ENCODE measurements at places on chromosomes 3 and 15.

DNA sequence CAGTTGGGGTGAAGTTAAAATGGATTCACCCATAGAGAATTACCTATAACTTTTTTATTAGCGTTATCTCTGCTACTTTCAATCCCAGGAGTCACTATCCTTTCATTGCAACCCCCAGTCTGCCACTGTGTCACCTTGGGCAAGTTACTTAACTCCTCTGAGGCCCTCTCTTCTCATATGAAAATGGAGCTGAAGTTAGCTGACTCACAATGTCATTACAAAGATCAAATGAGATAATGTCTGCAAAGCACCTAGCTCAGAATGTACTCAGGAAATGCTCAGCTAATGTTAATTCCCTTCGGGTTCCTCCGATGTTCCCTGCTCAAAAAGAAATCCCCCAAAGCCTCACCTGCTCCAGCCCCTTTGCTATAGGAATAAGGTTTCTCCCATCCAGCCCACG lies 50.0 kb downstream of the TRIM42 start:
- DNase-seq, result peak; percentile 26

DNA sequence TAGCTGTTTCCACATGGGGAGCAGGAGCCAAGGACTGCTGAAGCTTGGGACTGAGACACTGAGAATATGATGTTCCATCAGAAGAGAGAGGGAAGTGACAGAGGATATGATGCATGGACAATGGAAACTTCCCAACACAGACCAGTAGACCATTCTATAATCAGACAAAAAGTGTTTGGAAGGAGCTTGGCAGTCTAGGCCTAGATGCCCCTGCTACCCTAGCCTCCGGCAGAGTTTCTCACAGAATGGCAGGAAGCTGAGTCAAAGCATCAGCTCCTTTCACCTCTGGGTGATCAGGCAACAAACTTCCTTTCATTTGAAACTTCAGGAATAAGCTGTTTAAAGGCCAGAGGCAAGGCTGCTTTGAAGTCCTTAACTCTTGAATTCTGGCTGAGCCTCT lies 222.0 kb downstream of the NEK10 start:
- DNase-seq, result no peak

- DNase-seq, result no peak
Observed at GRCh38 chr15:39642011-39642640, 61.2 kb downstream of the THBS1 start.

DNA sequence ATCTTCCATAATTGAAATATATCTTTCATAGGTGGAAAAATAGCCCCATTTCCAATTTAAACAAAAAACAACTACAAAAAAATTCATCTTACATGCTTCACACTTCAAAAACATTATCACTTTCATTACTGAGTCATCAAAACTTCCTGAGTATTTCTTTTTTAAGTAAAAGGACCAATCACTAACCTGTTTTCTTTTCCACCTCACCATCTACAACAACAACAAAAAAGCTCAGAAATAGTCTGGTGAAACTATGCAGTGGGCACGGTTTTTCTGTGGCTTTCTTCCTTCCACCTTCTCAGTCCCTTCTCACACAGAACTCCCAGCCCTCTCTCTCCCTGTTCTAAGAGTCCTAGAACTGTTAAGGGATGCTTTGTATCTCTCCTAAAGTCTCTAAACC lies 20.3 kb upstream of the TNIK start:
- no peak for DNase-seq

- no peak for DNase-seq
Observed at GRCh38 chr3:123148772-123149171, 53.0 kb upstream of the SEC22A start.

GRCh38 chr3:177565981-177566380 lies 368.7 kb upstream of the TBL1XR1 start:
- DNase-seq, result no peak

DNA sequence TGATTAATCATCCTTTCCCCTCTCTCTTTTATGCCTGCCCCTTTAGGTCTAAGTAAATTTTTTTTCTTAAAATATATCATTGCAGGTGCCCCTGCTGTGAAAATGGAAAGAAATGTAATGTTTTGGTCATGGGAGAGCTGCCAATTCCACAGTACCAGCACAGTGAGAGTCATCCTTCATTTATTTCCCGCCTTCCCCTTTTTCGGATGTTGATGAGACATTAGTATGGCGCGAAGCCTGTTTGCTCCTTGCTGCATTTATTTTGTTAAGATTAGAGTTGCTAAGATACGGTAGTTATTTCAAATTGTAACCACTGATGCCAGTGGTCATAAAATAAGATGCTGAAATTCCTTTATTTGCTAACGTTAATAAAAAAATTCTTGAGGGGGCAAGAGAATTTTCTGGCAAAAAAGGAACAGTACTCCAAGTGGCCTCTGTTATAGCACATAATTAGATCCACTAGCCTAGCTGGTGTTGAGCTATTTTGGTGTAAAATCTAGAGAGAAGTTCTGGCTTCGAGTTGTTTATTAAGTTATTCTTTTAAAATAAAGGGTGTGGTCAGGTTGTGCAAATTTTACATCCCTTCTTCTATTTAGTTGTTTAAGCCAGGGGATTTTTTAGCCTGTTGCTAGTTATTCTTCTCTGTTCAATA lies 62.8 kb downstream of the MDFIC2 start:
- DNase-seq, result no peak

GRCh38 chr3:53552730-53553129 lies 58.3 kb downstream of the CACNA1D start:
- no peak for DNase-seq

- no peak for DNase-seq
Observed at GRCh38 chr3:60633644-60634043, 617.6 kb downstream of the FHIT start.

- DNase-seq, result no peak
Observed at GRCh38 chr3:111714305-111714704, 119.2 kb upstream of the ZBED2 start.

- no peak for DNase-seq
Observed at GRCh38 chr15:100254691-100255090, 87.1 kb downstream of the ADAMTS17 start.

- DNase-seq, result no peak
Observed at GRCh38 chr3:152511904-152512303, 243.2 kb downstream of the MBNL1 start.

GRCh38 chr3:115685097-115685496 lies 61.8 kb downstream of the GAP43 start:
- no peak for DNase-seq

DNA sequence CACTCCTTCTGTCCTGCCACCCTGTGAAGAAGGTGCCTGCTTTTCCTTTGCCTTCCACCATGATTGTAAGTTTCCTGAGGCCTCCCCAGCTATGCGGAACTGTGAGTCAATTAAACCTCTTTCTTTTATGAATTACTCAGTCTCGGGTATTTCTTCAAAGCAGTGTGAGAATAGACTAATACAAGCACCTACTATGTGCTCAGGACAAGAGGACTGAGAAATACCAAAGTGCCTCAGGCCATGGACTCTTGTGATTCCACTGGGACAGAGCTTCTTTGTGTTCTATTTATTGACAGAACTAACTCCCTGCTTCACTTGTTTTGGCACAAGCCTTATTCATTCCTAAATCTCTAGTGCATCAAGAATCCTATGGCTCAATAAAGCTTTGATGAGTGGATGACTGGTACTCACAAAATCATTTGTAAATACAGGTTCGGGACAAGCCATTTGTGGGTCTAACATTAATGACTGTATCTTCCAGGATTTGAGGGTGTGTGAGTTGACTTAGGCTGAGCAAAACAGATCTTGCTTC lies 204.2 kb downstream of the PDCD6IP start:
- DNase-seq, result no peak

DNA sequence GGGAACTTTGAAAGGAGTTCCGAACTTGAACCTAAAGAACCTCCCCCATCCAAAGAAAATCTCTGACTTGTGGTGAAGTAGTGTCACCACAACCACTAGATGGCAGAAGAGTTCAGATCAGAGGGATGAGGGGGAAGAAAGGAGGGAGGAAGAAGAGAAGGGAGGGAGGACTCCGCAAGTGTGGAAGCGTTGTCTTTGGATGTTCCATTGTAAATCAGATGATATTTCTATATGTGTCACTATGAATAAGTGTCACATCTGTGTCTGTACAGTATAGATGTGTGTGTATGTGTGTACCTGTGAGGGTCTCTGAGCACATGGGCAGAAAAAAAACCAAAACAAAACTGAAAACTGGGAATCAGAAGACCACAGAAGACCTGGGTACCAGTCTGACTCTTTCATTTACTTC lies 16.9 kb downstream of the SLC24A1 start:
- DNase-seq, result peak; percentile 28

DNA sequence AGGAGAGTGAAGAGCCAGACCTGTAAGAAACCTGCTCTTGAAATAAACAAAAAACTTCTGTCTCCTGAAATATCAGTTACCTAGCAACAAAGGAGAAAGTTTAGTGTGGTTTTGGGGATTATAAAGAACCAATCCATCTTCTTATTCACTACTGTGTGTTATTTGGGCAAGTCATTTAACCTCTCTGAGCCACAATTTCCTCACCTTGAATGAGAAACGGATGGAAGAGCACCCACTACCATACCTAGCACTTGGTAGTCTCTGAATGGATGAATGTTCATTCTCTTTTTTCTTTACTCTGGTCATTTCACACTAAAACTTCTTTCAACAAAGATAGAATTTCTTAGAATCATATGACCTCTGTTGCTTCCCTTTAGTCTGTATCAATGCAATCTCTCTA lies 45.2 kb downstream of the PTPN9 start:
- DNase-seq, result no peak

- DNase-seq, result no peak
Observed at GRCh38 chr3:143643905-143644304, 204.4 kb downstream of the SLC9A9 start.

GRCh38 chr3:112129925-112130637 lies 3.0 kb downstream of the GCSAM start:
- DNase-seq, result no peak

All from NCI-H1436 treated with DMSO at 0.1 percent for 48 hours (cell line).